ENCODE measurements at places on chromosomes 7 and 10.

DNA sequence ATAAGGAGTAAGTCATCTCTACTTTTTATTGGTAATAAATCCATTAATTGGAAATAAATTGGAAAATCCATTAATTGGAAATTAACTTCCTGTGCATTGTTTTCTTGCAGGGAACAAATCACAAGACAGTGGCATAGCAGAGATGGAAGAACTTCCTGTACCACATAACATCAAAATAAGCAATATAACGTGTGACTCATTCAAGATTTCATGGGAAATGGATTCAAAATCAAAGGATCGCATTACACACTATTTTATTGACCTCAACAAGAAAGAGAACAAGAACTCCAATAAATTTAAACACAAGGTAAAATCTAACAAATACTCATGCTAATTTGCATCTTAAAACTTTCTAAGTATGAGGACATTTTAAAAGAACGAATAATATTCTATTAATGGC, 57.8 kb downstream of the PHYHIPL start:
- H3K4me1 ChIP-seq, result no peaks in the 10 kb centered on the region
- no peaks in the 10 kb centered on the region for H3K27me3 ChIP-seq
- H3K36me3 ChIP-seq, result no peaks in the 10 kb centered on the region
- H3K4me3 ChIP-seq, result no peak overlapping the region
- DNase-seq, result no peak
- H3K27ac ChIP-seq, result no peak overlapping the region

- H3K36me3 ChIP-seq, result no peaks in the 10 kb centered on the region
- H3K27me3 ChIP-seq, result no peaks in the 10 kb centered on the region
- DNase-seq, result no peak
- H3K27ac ChIP-seq, result no peak overlapping the region
Measured at GRCh38 chr7:2607923-2608904, 23.6 kb upstream of the TTYH3 start.

DNA sequence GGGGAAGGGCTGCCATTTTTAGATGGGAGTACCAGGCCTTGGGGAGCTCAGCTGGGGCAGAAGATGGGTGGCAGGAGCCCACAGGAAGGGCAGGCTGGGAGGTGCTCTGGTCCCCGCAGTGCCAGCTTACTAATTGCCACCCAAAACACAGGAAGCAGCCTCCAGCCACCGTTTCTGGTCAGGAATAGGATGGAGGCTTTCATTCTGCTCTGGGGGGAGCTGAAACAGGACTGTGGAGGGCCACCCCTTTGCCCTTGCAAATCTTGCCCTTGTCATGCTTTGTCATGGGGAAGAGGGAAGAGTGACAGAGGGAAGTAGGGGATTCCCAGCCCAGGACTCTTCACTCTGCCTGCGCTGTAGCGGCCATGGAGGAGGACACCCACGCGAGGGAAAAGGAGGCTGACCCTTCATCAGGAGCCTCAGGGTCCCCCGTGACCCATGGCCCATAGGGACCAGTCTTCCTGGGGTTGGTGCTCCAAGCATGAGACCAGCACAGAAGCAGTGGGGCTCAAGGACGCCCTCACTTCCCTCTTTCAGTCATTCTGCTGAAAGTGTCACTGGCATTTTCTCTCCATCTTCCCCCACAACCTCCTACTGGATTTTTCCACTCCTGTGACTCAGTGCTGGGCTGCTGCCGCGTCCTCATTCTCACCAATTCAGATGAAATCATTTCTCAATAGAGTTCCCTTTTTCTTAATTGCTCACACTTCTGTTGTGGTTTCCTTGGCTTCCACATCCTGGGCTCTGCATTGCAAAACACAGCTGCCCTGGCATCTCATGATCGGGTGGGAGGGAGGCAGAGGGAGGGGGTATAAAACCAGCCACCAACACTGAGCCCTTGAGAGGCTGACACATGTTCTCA, 61.9 kb downstream of the MKI67 start:
- H3K27me3 ChIP-seq, result no peaks in the 10 kb centered on the region
- peak; percentile 92 for DNase-seq
- peak overlapping the region; percentile 72 for H3K4me3 ChIP-seq

DNA sequence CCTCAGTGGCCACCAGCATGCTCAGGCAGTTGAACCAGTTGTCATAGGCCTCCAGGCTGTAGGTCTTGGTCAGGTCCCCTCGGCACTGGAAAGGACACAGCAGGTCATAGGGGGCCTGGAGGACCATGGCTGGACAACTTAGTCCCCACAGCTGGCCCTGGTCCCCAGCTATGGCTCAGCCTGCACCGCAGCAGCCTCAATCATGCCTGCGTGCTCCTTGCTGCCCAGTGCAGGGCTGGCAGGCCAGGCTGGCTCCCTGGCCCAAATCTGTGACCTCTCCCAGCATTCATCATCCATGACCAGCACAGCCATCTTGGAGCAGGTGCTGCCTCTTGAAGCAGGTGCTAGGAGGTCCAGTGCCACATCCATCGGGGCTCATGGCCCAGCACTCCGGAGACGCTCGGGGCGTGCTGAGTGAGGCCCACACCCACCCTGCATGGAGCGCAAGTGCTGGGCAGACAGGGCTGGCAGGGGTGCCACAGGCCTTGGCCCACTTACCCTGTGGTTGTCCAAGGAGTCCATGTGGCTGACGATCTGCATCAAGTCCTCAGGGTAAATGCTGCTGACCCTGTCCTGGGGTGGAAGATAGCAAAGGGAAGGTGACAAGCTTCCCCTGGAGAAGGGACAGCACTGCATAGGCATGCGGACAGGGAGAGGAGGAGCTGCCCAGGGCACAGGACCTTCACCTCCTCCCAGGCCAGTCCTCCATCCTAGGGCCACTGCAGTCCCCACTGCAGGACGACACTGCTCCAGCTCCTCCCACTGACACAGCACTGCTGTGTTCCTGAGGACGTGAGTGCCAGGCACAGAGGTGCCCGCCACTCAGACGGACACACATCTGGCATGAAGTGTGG, 61.7 kb downstream of the CSGALNACT2 start:
- H3K4me1 ChIP-seq, result no peaks in the 10 kb centered on the region
- H3K4me3 ChIP-seq, result no peak overlapping the region
- no peak overlapping the region for H3K27ac ChIP-seq
- H3K27me3 ChIP-seq, result no peaks in the 10 kb centered on the region
- H3K36me3 ChIP-seq, result no peaks in the 10 kb centered on the region

DNA sequence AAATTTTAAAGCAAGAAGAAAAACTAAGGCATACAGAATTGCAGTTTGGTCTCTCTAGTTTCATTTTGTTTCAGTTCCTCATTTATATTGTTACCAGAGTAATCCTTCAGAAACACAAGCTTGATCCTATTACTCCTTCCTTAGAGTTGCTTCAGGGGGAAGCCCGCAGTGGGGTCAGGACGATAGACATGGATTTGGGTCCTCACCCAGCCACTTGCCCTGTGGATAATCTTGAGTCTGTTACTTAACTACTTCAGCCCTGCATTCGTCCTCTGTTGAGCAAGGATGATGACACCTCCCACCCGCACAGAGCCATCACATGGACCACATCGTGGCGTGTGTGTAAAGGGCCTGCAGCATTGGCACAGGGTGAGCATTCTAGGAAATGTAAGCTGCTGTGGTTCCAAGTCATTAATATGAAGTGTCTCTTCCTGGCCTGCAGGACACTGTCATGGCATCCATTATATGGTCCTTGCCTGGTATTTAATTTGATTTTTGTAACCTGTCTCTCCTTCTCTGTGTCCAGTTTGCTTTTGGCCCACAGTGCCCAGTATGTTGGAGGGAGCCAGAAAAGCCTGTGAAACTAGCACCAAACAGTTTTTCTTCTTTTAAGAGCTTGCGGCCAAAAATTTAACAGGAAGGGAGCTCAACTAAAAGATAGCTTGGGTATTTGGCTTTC, 111.2 kb downstream of the EEPD1 start:
- peaks cover 5% of the 10 kb centered on the region for H3K4me1 ChIP-seq
- DNase-seq, result no peak
- H3K36me3 ChIP-seq, result no peaks in the 10 kb centered on the region
- no peak overlapping the region for H3K4me3 ChIP-seq
- H3K27ac ChIP-seq, result no peak overlapping the region

Measured in activated CD8-positive, alpha-beta T cell treated with anti-CD3 and anti-CD28 coated beads for 36 hours (primary cell).